Activated T-cell treated with anti-CD3 and anti-CD28 coated beads, Interleukin-2, amount 50 U/mL, for 4 hours (primary cell): ENCODE measurements at places on chromosomes 16 and 17. TPM values are rescaled to one million over a fixed set of nuclear protein-coding genes. Genes with fewer than 3 reads are reported as not detected.

DNA sequence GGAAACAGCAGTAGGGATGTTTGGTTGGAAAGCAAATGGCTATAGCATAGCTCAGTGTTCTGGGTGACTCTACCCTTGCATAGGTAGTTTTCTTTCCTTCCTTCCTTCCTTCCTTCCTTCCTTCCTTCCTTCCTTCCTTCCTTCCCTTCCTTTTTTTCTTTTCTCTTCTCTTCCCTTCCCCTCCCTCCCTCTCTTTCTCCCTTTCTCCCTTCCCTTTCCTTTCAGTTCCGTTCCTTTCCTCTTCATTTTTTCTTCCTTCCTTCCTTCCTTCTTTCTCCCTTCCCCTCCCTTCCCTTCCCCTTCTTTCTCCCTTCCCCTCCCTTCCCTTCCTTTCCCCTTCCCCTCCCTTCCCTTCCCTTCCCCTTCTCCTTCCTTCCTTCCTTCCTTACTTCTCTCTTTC is 31.3 kb downstream of the GDE1 start:
- DNase-seq: no peak

DNA sequence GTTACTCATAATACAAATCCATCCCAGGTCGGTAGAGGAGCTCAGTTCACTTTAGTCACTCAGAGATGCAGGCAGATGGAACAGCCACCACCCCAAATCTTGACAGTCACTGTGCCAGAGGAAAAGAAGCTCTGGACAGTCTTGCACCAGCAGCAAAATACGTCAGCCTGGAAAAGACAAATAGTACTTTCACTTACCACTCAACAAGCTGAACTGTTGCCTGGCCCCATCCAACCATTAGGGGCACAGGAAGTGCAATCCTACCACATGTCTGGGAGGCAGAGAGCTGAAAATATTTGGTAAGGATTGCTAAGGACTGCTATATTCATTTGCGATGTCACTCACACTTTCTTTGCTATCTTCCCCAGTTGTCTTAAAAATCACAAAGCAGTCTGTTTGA is 239.1 kb upstream of the TOX3 start:
- no peak for DNase-seq

GRCh38 chr16:87306516-87306915 is 10.7 kb downstream of the C16orf95 start:
- DNase-seq: no peak

DNA sequence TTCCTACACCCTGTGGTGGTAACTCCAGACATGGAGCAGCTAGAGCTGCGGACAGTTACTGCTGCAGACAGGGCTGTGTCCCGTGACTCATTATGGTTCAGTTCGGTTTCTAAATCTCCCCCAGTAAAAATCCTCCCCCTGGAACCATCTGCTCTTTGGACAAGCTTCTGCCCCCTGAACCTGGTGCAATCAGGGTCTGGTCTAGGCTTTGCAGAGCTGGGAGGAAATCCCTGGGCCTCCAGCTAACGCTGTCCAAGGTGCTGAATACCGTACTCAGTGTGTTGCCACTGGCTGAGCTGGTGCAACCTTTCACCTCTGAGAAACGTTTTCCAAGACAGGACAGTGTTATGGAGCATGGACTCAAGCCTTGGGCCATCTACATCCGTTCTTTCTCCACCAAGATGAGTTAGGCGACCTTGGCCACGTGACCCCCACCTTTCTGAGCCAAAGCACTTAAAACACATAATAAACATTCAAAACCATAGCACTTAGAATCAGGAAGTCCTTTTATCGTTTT is 142.0 kb downstream of the CPPED1 start:
- no peak for DNase-seq

DNA sequence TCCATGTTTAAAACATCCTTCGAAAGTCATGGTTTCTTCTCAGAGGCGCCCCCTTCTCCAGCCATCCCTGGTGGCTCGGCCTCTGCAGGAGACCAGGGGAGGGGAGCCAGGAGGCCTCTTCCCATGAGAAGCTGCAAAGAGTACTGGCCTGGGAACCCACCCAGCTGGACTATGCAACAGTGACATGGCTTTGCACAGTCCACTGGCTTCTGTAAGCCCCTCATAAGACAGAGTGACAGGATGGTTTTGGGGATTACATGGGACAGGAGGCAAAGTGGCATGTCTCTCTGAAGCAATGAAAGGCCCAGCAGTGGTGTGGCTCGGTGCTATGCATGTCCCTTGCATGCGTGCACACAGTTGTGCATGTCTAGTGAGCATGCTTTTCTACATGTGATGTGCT is 99.5 kb downstream of the C16orf78 start:
- no peak for DNase-seq

DNA sequence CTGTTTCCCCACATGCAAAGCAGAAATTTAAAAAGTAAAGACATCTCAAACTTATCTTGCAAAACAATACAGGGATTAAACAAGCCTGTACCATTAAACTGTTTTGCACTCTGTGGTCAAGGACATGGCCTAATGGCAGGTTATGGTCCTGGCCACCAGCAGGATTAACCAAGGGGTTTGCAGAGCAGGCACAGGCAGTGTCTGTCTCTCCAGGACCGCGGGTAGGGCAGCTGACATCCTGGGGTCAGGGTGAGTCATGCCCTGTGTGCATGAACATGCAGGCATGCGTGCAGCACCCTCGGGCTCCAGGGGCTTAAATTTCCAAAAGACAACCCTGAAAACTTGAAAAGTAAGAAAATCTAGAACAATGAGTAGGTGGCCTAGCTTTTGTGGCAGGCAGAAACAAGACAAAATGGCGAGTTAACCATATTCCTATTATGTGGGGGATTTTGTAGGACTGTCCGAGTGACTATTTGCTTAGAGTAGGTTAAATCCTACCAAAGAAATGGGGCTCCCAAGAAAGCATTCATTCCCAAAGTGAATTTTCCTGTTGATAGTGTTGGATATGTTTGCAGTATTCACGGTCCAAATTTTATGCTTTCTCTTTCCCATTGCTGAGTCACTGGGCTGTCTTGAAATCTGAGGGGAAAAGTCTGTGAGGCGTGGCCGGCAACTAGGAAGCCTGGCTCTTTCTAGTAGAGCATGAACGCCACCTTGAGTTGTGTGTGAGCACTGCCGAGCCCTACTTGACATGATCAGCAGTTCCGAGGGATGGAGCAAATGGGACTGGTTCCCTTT is 158.4 kb upstream of the FAM20A start:
- DNase-seq: peak; percentile 12

TMIGD1 gene
- not detected for total RNA-seq

DNA sequence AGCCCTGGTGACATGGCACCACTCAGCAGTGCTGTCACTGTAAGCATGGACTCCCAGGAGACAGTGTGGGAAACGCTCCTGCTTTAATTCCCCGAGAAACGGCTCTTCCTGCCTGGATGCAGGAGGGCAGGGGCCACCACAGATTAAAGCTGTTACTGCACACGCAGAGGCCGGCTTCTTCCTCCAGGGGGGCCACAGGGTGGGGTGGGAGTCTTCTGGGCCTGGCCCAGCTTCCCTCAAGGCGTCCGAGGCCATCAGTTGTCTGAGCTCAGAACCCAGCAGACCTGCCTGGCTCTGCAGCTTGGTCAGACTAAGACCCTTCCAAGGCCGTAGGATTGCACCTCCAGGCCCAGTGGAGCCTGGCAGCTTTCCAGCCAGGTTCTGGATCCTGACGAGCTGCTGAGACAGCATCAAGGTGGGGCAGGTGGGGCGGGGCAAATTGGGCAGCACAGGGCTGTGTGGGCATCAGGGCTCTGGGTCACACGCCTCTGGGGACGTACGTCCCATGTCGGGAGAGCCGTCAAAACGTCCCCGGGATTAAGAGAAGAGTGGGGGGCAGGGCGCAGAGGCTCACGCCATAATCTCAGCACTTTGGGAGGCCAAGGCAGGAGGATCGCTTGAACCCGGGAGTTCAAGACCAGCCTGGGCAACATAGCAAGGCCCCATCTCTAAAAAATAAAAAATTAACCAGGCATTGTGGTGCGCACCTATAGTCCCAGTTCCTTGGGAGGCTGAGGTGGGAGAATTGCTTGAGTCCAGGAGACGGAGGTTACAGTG is 5.0 kb upstream of the CAPN15 start:
- no peak for DNase-seq

DNA sequence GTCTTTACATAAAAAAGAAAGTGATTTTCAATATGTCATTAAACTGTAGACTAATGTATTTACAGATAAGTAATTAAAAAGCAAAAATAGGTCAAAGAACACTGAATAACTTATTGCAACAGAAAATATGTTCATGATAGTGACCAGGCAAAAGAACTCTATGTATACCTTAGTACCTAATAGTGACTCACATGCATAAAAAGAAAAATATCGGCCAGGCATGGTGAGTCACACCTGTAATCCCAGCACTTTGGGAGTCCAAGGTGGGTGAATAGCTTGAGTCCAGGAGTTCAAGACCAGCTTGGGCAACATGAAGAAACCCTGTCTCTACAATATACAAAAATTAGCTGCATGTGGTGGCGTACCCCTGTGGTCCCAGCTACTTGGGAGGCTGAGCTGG is 33.0 kb upstream of the TOM1L1 start:
- DNase-seq: no peak

GAST gene
- not detected for total RNA-seq

DNA sequence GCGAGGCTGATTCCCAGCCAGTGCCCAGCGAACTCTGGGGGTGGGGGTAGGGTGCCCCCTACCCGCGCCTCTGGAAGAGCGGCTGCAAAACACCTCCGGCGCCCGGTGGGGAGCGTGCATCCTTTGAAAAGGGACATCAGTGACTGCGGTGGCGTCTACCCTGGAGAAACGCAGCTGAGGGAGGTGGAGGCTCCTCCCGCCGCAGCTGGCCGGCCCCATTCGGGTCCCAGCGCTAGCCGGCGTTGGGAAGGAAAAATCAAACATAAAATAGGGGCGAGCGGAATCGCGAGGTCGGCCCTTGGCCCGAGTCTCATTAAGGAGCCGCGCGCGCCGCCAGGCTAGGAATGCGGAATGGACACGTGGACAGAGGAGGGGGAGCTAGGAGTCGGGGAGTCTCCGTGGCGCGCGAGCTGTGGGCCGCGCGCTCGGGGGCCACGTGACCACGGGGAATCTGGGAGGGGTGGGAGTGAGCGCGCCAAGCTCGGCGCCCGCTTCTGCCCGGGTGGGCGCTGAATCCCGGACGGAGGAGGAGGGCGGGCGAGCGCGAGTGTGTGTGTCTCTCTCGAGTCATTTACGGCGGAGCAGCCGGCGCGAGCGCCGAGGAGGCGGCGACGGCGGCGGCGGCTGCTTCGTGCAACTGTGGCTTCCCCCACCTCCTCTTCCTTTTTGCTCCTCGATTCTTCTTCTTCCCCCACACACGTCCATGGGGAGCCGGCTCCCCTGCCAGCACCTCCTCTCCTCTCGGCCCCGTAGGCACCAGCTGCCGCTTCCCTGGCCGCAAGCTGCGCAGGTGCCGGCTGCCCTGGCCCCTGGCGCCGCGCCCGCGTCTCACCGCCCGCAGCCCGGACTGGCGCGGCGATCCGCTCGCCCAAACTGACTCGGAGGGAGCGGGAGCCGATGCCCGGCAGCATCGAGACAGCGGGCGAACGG is at the start of gene TMEM132E:
TSS of gene TMEM132E (plus strand) at position 566 of the 930 bp plus-strand sequence. CDS start 1,495 bp downstream, outside the sequence.
- DNase-seq: no peak

DNA sequence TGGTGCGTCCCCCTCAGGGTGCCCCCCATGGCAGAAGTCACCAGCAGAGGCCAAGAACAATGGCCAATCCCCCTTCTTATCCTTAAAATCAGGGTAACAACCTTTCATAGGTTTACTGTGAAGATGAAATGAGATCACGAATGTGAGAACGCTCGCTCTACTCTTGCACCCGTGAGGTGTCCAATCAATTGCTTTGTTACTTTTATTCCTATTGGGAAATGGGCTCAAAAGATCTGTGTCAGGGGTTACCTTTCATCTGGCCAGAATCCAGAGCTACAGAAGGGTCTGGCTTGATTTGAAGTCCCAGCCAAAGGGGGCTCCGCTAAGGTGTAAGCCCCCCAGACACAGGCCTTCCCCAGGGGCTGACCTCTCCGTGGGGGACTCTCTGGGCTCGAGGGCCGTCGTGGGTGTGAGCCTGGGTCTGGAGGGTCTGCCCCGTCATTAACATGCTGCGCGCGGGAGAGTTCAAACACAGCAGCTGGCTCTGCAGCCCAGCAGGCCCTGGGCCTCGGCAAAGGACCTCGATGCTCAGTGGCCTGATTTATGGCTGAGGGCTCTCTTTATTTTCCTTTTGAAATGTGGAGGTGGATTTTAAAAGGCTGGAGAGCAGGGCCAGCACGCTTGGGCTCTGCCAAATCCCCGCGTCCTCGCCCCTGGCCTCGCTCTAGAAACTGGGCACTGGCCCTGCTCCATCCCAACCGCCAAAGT is 10.4 kb downstream of the ABR start:
- no peak for DNase-seq

PMFBP1 gene
- total RNA-seq: 0.38 TPM

CDC42EP4 gene
- total RNA-seq: 0.24 TPM

DNA sequence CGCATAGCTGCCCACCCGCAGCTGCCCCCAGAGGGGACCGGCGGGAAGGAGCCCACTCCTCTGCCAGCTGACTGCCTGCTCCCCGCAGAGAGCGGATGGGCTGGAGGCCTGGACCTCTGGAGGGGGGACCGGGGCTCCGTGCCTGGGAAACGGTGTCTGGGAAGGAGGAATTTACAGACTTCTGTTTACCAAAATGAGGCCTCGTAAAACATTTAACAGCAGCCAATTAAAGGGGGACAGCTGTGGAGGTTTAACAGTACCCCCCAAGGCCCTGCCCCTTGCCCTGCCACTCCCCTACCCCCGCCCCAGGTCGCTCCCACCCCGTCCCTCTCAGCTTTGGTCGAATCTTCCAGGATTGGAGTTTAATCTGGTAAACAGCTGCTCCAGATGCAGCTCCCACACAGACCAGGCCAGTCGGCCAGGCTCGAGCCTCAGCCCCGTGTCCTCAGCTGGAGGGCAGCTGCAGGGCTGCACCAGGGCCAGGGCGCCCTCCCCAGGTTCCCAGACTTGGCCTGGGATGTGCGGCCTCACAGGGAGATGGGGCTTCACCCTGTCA is 41.1 kb downstream of the BAHCC1 start:
- no peak for DNase-seq

GRCh38 chr16:68951991-68952877 is 108.9 kb downstream of the TANGO6 start:
- no peak for DNase-seq

NPIPA3 gene
- 4.4 TPM for total RNA-seq

DNA sequence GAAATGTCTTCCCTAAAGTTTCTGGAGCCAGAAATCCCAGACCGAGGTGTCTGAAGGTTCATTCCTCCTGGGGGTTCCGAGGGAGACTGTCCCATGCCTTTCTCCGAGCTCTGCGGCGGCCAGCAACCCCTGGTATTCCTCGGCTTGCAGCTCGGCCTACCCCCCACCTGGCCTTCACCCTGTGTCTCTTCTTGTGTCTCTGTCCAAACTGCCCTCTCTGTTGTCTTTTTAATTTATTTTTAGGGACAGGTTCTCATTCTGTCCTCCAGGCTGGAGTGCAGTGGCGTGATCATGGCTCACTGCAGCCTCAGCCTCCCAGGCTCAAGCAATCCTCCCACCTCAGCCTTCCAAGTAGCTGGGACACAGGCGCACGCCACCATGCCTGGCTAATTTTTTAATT is 211.7 kb downstream of the SEC14L1 start:
- no peak for DNase-seq

- no peak for DNase-seq
These were observed 11.1 kb upstream of the CHRNE start for GRCh38 chr17:4913994-4914393.

DNA sequence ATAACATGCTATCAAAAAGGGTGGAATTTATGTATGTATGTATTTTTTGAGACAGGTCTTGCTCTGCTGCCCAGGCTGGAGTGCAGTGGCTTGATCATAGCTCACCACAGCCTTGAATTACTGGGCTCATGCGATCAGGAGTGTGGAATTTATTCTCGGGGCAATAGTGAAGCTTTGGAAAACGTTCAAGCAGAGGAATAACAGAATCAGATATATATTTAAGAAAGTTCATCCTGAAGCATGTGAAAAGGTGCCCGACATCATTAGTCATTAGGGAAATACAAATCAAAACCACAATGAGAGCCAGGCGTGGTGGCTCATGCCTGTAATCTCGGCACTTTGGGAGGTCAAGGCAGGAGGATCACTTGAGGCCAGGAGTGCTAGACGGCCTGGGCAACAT is 7.7 kb upstream of the ITGAE start:
- DNase-seq: no peak
